ENCODE measurements at places on chromosomes 12 and 14.

DNA sequence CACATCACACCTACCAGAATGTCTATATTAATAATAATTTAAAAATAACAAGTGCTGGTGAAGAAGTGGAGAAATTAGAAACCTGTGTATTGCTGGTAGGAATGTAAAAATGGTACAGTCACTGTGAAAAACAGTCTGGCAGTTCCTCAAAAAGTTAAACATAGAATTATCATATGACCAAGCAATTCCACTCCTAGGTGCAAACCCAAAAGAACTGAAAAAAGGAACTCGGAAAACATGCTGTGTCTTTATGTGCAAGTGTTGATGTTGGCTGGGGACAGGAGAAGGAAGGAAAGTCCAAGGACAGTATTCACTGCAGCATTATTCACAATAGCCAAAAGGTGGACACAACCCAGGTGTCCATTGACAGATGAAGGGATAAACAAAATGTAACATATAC lies 146.5 kb downstream of the TTC7B start:
- DNase-seq, result no peak

GRCh38 chr14:66237741-66238140 lies 248.4 kb upstream of the CCDC196 start:
- no peak for DNase-seq

- DNase-seq, result peak; percentile 45
Observed at GRCh38 chr14:103418481-103418818, 33.2 kb downstream of the MARK3 start.

- peak; percentile 11 for DNase-seq
Observed at GRCh38 chr12:76764856-76765255, 941 bp downstream of the ZDHHC17 start.

- no peak for DNase-seq
Observed at GRCh38 chr14:68172216-68172615, 352.6 kb downstream of the RAD51B start.

GRCh38 chr12:93006471-93007208 lies 77.5 kb upstream of the EEA1 start:
- DNase-seq, result no peak

DNA sequence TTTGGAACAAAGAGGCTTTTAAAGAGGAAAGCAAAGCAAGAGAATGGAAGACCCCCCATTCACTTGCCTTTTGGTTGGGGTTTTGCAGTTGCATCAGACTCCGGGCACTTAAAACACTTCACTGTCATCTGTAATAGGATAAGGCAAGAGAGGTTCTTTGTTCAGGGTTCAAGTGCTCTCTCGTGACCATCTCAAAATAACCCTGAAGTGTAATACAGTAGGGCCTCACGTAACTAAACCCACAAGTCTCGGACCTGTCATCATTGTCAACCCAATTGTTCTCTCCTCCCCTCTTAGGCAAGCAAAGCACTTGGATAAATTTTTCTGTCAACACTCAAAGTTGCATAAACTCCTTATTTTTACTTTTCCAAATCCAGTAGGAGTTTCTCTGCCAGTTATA lies 26.9 kb upstream of the MYBPC1 start:
- DNase-seq, result no peak

- DNase-seq, result no peak
Observed at GRCh38 chr14:93926245-93926872, 785 bp upstream of the FAM181A start.

DNA sequence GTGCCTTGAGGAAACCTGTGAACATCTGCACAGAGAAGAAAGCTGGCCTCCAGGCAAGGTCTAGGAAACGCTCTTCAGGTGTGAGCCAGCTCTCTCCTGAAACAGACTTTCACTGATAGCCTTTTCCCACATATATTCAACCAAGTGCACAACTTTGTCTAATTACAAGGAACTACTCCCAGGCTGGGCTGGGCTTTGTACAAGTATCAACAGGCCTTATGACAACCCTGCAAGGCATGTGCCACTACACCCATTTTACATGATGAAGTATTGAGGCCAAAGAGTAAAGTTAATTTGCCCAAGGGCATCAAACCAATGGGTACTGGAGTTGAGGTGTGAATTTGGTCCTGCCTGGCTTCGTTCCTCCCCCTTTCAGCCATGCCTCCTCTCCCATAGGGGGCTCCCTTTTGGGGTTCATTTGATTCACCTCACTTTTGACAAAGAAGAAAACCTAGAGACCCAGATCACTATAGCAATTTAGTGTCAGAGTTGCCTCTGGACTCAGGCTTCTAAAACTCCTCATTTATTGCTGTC lies 2.1 kb downstream of the CSRP2 start:
- no peak for DNase-seq

DNA sequence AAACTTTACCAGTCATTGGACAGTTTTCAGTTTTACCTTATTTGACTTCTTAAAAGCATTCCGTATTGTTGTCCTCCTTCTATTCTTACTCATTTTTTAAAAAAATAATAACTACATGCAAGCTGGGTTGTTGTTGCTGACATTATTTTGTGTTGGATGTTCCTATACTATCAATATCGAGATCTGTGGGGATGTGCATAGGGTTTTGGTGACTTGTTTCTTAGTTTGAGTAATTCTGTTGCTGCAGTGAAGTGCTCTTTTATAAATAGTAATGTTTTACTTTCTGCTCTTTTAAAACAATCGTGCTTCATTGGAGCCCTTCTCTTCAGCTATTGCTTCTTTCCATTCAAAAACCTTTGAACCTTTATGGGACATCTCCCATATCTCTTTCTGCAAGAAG lies 79.4 kb downstream of the METTL25 start:
- peak; percentile 28 for DNase-seq

- DNase-seq, result no peak
Observed at GRCh38 chr12:122687086-122687485, 16.1 kb downstream of the HCAR2 start.

- DNase-seq, result no peak
Observed at GRCh38 chr14:95503365-95504134, 12.9 kb downstream of the SYNE3 start.

- DNase-seq, result no peak
Observed at GRCh38 chr14:99745307-99745951, 47.8 kb upstream of the EML1 start.

GRCh38 chr14:56810147-56810719 lies at the start of gene OTX2:
Gene OTX2 (minus strand): TSS chr14:56810479. CDS start chr14:56805456, 5,023 bp downstream.
- no peak for DNase-seq

DNA sequence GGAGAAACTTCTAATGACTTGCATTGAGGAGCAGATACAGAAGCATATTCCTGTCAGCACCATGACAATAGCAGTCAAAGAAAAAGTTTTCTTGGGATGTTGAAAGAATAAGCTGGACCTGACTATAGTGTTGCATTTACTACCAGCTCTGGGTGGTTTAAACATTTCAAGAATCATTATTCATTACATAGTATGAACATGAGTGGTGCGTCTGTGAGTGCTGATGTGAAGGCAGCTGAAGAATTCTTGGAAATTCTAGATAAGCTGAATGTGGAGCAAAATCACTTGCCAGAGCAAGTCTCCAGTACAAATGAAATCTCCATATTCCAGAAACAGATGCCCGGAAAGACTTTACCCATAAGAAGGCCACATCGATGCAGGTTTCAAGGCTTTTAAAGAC lies 45.0 kb upstream of the STAB2 start:
- DNase-seq, result no peak

DNA sequence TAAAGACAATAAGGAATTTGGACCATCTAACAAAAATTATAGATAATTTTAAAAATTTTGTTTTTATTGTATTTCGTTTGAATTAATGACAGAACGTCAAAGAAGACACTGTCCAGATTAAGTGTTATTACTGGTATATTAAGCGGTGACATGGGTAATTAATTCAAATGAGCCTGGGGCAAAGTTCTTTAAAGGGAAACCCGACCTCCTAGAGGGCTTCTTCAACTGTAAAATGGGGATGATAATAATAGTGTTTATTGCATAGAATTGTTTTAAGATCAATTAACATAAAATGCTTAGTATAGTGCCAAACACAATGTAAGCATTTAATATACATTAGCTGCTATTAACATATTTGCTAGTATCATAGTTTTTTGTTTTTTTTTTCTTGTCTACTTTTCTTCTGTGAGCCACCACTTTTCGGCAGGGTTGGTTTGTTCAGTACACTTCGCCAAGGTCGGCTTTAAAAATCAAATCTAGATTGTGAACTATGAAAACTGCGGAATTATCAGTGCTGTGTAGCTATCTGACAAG lies 514 bp upstream of the LARP4 start:
- no peak for DNase-seq

DNA sequence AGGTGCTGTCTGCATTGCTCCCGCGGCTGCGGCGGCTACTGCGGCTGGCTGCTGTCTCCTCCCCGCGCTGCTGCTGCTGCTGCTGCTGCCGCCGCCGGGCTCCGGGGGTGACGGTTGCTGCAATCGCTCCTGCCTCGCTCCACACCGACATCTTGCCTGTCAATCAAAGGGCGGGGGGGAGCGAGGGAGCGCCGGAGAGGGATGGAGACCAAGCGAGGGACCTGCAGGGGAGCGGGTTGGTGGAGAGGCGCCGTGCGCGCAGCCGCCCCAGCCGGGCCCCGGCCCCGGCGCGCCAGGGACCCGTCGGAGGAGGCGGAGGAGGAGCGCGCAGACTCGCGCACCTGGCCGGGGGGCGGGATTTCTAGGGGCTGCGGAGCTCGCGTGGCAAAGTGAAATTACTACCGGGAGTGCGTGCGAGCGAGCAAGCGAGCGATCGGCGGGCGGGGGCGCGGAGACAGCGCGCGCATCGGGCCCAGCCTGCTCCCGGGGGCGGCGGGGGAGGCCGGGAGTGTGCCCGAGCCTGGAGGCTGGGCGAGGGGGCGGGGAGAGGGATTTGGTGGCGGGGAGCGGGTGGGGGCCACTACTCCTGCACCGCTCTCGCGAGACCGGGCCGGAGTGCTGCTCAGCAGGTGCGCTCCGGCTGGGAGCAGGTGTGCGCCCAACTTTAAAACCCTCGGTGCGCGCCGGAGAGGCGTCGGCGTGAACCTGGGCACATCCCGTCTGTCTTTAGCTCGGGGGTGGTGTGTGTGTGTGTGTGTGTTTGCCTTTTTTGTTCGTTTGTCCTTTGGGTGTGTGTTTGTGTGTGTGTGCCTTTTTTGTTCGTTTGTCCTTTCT lies at the start of gene KSR2:
TSS of gene KSR2 (minus strand) at position 165 of the 834 bp plus-strand sequence. CDS start 735 bp downstream, outside the sequence.
- DNase-seq, result peak; percentile 65

- DNase-seq, result no peak
Observed at GRCh38 chr12:98437806-98438595, 77.4 kb upstream of the TMPO start.

DNA sequence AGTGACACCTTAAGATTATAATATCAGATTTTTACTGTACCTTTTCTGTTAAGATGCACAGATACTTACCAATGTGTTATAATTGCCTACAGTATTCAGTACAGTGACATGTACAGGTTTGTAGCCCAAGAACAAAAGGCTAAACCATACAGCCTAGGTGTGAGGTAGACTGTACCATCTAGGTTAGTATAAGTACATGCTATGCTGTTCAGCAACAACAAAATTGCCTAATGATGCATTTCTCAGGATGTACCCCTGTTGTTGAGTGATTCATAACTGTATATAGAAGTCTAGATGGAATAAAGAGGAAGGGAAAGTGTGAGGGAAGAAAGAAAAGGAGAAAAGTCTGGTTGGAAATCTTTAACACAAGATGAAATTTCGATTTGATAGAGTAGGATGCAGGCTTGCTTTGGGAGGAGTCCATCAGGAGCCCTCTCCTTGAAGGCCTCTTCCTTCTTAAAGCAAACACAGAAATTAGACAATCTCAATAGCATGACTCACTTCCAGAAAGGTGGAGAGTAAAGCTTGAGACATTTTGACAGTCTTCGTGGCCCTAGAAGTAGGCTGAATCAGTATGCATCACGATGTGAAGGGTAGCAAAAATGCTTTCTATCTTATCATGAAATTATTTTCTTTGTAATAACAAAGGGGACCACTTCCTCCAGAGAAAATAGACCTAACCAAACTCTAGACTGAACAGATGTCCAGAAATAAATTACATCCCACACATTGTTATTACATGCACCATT lies 191.5 kb downstream of the SYT1 start:
- DNase-seq, result no peak

DNA sequence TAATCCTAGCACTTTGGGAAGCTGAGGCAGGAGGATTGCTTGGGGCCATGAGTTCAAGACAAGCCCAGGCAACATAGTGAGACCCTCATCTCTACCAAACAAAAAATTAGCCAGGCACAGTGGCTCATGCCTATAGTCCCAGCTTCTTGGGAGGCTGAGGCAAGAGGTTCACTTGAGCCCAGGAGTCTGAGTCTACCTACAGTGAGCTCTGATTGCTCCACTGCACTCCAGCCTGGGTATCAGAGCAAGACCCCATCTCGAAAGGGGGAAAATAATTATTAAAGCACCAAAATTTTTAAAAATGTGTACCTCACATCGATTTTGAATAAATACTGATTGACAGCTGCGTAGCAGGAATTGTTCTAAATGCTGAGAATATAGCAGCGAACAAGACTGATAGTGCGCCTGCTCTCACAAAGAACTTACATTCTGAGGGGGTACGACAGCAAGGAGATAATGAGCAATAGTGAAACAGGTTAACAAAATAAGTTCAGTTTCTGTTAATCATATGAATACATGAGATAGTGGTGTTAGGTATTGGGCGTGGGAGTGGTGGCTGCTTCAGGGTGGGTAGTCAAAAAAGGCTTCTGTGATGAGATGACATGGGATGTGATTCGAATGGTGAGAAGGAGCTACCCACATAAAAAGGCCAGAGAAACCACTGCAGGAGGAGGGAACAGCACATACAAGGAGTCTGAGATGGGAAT lies 19.6 kb downstream of the HCFC2 start:
- peak; percentile 84 for DNase-seq

- DNase-seq, result no peak
Observed at GRCh38 chr14:44952391-44953110, 9.2 kb downstream of the KLHL28 start.

DNA sequence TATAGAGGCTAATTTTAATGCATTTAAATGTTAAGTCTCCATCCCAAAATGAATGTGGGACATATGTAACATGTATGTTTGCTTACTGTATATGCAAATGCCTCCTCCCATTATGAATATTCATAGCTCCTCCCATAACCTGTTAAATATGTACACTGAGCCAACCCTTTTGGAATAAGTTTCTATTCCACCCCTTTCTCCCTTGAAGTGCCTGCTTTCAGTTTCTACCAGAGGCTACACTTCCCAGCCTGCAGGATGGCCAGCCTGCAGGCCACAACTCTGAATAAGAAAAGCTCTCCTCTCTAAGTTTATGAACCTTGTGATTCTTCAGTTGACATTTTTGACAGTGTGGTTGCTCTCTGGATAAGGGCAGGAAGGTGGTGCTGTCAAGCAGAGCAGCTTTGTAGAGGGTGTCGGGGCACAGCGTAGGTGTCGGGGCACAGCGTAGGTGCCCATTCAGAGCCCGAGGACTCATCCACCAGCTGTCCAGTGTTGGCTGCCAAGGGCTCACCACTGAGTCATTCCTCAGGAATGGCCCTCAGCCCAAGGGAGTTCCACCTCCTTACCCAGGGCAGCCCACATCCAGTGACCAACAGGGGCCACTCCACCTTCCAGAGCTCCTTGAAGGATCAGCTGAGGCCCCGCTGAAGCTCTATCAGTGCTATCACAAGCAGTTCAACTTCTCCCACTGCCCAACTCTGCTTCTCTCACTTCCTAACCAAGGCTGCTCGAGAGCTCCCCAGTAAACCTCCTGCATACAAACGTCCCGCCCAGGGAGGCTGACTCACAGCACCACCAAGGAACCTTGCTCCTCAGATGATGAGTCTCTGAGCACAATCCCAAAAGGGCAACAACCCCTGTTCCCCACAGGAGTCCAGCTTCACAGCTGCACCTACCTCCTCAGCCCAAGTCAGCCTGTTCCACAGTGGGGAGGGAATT lies 31.4 kb downstream of the VWF start:
- no peak for DNase-seq

- peak; percentile 87 for DNase-seq
Observed at GRCh38 chr14:50363714-50364111, 33.0 kb downstream of the CDKL1 start.

GRCh38 chr14:105908481-105908911 lies 382.1 kb downstream of the TMEM121 start:
- DNase-seq, result no peak

GRCh38 chr12:54680374-54680773 lies 32.2 kb upstream of the DCD start:
- peak; percentile 37 for DNase-seq

Data from activated CD4-positive, alpha-beta T cell treated with anti-CD3 and anti-CD28 coated beads, Interleukin-10, Interleukin-2, amounts not matched to agents 100 ng/mL and 50 ng/mL, durations not matched to agents 16 hours and 8 hours (primary cell).